ENCODE measurements at places on chromosomes 1 and 21. TPM values are rescaled to one million over a fixed set of nuclear protein-coding genes. Genes with fewer than 3 reads are reported as not detected.

DNA sequence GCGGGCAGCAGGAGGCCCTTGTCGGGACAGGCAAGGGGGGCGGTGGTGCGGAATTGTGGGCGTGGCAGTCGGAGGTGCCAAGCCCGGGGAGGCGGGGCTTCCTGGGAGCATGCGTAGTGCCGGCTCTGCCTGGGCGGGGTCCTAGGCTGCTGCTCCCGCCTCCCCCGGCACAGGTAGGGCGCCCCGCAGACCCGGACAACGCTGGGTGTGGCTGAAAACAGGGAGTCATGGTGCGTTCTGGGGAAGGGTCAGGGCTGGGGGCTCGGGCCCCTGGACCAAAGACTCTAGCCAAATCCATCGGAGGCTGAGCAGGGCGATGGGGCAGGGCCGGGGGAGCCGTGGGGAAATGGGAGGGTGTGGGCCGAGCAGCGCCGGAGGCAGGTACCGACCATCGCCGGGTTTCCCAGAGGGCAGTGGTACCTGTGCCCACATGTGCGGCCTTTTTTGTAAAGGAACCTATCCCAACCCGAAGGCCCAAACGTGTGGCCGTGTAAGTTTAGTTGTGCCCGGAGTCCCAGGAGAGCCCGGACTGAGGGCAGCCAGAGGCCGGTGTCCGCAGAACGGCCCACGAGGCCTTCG lies 231.9 kb downstream of the SDCCAG8 start:
- no peak for DNase-seq

DNA sequence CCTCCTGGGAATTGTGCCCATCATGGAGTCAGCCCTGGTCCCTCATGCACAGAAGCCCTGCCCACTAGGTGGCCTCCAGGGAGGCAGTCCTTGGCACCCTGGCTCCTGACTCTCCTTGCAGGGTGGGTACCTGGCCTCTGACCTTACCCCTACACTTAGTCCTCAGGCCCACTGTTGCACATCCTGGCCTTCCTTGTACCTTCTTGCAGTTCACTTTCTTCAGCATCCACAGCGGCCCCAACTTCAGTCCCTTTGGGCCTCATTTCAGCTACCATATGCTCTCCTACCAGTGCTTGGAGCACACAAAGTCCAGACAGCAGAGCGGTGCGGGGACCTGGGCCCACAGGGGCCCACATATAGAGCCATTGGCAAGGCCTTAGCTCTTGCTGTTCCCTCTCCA lies 19.2 kb upstream of the PARP1 start:
- no peak for DNase-seq

The LRRC47 gene
- 32.4 TPM for total RNA-seq

DNA sequence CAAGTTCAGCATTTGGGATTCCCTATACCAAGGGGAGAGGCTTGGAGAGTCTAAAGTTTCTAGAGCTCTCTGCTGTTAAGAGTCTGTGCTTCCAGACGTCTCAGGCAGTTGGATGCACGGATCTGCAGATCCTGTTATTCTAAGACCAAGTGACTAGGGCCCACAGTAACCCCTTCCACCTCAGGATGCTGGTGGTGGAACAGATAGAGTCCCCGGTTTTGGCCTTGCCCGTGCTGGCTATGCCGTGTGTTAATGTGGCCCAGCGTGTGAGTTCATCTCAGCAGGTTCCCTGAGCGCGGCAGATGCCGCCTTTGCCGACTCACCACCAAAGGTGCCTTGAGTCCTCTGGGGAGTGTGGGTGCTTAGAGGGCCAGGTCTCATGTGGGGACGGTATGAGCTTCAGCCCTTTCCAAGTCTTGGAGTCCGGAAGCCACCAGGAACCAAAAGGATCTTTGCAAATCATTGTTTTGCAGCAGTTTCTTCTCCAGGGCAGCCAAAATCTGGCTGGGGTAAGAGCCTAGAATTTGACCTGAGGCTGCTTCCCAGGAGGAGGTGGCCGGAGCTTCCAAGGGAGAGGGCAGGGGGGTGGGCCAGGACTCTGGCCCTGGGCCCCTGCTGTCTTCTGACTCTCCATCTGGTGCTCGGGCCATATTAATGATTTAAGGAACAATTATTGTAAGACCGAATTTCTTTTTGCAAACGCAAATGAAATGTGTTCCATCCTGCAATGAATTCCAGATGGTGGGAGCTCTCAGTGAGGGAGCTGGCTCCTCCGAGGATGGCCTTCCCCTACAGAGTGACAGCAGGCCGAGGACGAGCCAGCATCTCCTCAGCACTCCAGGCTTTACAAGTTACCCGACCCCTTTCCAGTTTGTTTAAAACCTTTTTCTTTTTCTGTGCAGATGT lies 205.7 kb downstream of the FOXD2 start:
- DNase-seq: no peak

- no peak for DNase-seq
Observed at GRCh38 chr1:44388551-44388950, 16.5 kb upstream of the RNF220 start.

GRCh38 chr1:183911285-183911684 lies 106.4 kb downstream of the RGL1 start:
- no peak for DNase-seq

- no peak for DNase-seq
Observed at GRCh38 chr1:39573736-39574624, 2.6 kb downstream of the PABPC4 start.

DNA sequence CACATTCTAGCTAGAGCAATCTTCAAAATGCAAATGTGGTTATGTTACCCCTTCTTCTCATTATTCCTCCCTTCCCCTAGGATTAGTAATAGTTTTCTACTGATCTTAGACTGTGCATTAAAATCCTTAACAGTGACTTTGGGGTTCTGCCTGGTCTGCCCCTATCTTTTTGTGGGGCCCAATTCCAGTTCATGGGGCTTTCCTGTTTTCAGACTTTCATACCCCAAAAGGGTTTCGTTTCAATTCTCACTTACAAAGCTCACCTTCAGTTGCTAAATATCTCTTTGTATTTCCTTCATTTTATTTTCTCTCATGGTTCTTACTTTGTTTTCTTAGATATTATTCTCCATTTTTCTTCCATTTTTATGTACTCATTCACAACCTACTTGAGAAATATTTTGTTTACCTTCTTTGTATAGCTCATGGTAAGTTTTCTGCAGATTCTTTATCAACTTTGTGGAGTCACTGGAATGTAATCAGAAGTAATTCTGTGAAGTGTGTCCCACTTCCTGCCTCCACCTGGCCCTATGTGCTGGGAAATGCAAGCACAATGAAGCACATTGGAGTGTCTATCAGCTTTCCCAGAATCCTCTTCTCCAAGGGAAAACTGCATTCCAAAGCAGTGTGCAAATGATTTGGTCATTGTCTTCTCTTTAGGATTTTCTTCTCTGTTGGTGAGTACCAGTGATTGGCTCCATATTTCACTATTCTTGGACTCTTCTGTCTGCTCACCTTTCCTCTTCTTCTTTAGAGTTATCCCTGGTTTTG lies 350.2 kb downstream of the ZNF326 start:
- DNase-seq: no peak

The FAM167B gene
- 3.7 TPM for total RNA-seq

All from vagina (tissue), 2 donors.